ENCODE measurements at places on chromosomes 1 and 21.

DNA sequence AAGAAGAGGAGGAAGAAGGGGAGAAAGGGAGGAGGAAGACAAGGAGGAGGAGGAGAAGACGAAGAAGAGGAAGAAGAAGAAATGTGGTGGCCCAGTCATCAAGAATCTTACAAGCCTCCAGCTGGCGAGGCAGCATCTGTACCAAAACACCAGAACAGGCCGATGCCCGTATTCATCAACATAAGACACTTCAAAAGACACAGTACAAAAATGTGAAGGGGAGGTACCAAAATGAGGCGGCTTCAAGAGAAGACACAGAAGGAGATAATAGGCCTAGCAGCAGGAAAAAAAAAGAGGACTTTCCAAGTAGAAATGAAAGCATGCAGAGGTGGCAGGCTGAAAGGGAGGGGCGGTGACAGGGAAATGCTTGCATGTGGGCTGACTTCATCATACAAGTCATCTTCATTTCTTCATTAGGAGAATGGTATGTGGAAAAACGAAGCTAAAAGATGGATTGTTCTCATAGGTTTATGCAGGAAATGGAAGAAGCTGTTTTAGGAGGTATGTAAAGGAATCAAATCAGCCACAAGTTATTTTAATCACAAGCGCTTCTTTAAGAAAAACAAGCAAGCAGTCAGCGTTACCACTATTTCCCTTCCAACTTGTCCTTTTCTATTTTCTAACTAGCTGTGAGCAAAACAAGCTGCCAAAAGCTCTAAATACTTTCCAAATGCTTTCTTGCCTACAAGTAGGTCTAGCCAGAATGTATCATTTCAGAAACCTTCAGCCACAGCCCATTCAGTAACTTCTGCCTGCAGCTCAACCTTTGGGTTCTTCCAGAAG lies 192.3 kb downstream of the SLC45A1 start:
- DNase-seq: peak; percentile 83

GRCh38 chr1:181531441-181531840 lies 48.1 kb downstream of the CACNA1E start:
- no peak for DNase-seq

DNA sequence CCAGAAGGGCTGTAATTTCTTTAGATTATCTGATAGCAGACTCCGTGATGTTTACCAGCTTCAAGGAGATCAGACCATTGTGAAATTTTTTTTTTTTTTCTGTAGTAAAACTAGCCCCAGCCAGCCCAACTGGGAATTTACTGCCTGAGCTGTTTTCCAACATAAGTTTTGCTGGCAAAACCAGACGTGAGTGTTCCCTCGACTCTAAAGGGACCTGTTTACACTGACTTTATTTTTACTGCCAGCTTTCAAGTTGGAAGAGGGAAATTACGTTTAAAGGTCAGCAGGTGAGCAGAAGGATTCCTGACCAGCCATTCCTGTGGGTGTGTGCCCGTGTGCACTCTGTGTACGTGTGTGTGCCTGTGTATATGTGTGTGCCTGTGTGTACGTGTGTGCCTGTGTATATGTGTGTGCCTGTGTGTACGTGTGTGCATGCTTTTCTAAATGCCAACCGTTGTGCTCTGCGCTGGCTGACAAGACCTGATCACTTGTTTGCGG lies 374 bp downstream of the MAB21L3 start:
- DNase-seq: no peak

DNA sequence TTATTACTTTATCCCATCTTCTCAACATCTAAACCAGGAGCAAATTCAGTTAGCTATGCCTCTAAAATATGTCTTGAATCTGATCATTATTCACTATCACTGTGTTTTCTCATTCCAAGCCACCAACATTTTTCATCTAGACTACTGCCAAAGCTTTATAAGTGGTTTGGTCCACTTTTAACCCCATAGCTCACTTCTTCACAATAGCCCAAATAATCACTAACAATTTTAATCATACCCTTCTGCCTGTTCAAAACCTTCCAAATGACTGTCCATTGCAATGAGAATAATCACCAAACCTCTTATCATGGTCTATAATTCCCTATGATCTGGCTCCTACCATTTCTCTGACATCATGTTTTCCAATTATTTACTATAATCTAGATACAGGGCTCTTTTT lies 149.8 kb upstream of the ZNHIT6 start:
- DNase-seq: no peak

GRCh38 chr1:63983391-63984256 lies 209.8 kb downstream of the ROR1 start:
- DNase-seq: no peak

DNA sequence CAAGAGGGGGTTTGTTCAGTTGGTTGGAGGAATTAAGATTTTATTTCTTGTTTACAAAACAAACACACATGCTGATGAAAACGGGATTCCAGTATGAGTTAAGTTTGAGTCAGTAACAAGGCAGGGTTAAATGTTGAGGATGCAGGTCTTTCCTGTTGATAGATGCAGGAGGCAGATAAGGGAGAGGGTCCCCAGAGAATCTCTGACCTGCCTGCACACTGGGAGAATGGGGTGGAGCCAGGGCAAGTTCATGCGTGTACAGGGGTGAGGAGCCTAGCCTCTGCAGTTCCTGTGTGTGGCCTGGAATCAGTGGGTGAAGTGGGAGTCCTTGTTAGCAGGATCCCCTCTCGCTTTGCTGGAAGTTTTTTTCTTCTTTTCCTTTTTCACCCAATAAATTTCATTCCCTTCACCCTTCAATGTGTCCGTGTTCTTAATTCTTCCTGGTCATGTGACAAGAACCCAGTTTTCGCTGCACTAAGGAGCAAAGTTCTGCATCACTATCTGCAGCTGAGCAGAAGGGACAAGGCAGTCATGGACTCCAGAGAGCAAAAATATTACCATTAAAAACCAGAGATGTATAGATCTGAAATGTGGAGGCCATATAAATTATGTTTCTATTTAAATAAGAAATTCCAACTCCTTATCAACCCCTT lies 69.9 kb upstream of the MARK1 start:
- no peak for DNase-seq

GRCh38 chr1:51541313-51542050 lies 22.4 kb upstream of the EPS15 start:
- DNase-seq: no peak

- peak; percentile 19 for DNase-seq
These were observed 208.1 kb downstream of the USH2A start for GRCh38 chr1:216215169-216215568.

DNA sequence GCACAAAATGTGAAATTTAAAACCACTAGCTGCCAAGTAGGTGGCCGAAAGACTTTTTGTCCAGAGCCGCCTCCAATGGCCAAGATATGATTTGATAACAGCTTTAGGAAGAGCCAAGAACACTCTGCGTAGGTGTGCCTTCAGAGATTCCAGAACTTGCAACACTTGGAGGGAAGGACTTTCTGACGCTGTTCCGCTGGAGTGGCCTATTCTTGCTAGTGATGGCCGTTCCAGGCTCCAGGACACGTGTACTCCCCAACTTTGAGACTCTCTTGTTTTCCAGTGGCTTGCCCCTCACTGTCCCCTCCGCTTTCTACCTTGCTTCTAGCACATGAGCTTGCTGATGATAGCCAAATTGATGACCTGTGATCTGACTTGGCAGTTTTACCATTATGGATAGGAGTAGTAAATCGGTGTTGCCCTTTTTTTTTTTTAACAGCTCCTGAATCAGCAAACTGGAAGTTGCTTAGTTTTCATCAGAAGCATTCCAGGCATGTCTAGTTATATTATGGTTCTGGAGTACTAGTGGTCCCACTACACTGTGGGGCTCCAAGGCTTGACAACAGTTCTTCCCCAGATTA lies 1.0 kb downstream of the PRDX6 start:
- DNase-seq: peak; percentile 48

DNA sequence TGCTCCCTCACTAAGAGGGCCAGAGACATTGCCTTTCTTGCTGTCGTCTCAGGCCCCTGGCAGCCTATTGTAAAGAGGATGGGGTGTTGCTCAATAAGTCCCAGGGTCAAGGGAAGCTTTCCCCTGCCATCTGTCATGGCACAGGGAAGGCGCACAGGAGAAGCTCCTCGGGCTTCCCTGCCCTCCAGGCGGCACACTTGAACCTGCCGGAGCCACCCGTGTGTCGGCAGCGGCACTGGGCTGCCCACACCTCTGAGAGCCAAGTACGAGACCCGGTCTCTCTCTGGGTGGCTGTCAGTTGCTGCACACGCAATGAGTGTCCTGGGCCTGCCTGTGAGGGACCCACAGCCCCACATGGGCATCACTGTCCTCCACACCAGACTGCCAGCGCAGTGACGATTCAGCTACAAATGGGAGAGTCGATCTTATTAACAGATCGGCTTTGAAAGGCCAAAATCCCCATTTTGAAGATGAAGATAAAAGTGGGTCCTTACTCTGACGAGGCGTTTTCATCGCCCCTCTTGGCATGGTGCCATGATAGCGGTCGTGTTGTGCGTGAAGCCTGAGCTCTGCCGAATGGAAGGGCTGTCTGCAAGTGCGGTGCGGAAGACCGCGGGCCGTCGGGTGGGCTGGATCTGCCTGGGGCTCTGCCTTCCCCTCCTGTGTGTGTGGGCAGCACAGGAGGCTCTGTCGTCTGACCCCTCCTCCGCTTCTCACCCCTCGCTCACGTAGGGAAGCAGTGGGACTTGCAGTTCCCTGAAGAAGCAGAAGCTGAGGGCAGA lies 29.2 kb upstream of the PDXK start:
- DNase-seq: no peak

GRCh38 chr1:34276606-34277005 lies 99.9 kb downstream of the C1orf94 start:
- DNase-seq: no peak

GRCh38 chr1:37159102-37159501 lies 124.8 kb upstream of the GRIK3 start:
- DNase-seq: no peak

DNA sequence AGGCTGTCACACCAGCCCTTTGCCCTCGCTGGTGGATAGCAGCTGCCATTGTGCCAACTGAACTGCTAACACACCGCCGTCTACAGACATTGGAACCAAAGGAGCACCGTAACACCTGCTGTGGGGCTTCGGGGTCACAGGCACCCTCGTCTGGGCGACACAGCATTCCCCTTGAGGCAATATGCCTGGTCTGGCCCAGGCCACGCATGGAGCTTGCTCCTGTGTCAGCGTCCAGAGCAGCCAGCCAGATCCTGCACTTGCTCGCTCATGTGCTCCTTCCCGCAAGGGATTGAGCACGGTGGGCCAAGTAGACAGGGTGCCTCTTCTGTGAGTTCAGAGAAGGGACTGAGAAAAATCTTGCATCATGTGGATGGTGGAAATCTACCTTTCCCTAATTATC lies 314.6 kb upstream of the PLD5 start:
- no peak for DNase-seq

GRCh38 chr1:11680270-11681070 lies 478 bp downstream of the MAD2L2 start:
- no peak for DNase-seq

DNA sequence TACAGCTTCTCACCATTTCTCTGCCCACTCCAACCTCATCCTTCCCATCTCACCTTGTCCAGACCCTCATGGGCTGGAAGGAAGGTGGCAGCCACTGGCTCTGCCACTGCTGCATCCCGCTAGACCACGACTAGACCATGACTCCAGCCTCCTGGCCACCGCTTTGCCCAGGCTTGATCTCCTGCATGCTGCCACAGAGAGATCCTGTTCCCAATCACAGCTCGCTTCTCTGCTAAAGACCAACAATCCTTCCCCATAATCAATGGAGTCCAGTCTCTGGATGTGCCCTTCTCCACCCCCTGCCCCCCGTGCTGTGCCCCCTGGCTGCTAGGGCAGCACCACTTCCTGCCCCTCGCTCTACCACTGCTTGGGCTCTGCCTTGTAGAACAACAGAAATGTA lies 64.9 kb upstream of the DMRTB1 start:
- no peak for DNase-seq

DNA sequence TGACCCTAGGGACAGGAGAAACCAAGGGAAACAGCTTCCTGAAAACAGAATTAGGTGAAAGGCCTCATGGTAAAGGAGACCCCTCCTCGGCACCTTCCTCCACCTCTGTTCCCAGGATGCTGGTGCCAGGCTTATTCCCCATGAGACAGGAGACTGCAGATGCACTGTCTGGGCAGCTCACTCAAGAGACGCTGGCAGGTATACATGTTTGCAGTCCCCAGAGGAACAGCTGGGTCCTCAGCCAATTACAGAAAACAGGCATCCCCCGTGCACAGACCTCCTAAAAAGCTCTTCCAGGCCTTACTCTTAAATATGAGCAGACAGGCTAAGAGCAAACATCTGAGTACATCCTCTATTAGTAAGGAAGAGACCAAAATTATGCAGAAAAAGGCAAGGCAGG lies 6.5 kb downstream of the CCSAP start:
- DNase-seq: no peak

DNA sequence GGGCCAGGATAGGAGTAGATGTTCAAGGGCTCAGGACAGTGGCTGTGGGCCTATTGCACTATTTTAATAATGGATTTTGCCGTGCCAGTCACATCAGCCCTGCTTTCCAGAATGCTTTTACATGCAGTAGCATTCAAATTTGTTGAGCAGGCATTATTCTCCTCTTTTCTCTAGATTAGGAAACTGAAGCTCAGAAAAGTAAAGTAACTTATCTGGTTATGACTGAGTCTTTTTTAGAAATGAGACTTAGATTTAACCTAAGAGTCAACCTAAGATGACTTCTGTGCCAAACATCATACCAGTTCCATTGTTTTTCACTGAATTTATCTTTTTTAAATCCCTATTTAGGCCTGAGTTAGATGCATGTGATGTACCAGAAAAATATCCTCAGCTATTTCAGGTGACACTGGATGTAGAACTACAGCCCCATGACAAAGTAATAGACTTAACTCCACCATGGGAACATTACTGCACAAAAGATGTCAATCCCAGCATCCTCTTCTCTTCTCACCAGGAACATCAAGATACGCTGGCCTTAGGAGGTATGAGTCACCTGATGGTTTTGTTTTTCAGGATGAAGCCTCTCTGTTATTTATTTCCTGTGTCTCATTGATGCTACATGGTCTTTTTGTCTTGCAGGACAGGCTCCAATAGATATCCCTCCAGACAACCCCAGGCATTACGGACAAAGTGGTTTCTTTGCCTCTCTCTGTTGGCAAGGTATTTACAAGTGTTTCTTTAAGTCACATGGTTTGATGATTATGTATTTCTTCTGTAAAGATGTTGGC lies 31.4 kb upstream of the LEPR start:
- DNase-seq: peak; percentile 16

GRCh38 chr1:17719874-17720273 lies 35.3 kb upstream of the ACTL8 start:
- DNase-seq: no peak

- no peak for DNase-seq
These were observed 62.5 kb downstream of the NDUFS5 start for GRCh38 chr1:39088658-39089057.

- peak; percentile 79 for DNase-seq
These were observed 104.1 kb downstream of the SYF2 start for GRCh38 chr1:25128121-25128621.

- peak; percentile 25 for DNase-seq
These were observed 217.4 kb downstream of the FGGY start for GRCh38 chr1:59514061-59514909.

DNA sequence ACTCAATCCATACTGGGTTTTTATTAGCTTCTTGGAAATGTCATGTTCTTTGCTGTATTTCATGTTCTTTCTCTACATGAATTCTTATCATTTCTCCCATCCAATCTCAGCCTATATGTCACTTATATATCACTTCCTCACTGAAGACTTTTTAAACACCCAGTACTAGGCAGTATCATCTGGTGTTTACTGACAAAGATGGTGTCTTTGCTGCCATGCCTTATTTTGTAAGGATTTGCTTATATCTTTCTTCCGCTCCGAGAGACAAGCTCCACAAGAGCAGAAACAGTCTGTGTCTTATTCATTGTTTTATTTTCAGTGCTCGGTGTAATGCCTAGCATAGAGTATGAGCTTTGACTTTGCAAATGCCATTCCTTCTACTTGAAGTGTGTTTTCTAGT lies 30.2 kb downstream of the F13B start:
- no peak for DNase-seq

GRCh38 chr1:206507284-206508129 lies at the start of gene RASSF5:
Gene RASSF5, plus strand, starts transcription at chr1:206507531. Its CDS starts 72 bp downstream, at chr1:206507603.
- DNase-seq: peak; percentile 76
